Epithelial cell of esophagus (primary cell): ENCODE measurements at places on chromosomes 12 and 14.

- no peak for DNase-seq
Observed at GRCh38 chr14:36700651-36701050, 39.0 kb downstream of the PAX9 start.

DNA sequence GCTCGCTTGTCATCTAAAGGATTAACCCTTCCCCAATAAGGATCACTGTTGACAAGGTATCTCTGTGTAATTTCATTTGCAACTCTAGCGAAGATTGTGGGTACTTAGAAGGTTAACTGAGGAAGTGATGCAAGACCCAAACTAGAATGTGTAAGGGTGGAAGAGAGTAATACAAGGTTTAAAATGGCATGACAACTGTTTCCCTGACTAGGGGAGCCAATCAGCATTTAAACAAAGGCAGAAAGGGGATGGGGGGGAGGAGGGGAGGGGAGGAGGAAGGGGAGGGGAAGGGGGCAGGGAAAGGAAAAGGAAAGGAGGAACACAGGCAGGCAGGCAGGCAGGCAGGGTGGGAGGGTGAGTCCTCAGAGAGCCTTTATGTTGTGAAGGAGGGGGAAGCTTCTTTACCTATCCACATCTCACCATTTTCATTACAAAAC lies 31.1 kb downstream of the NRDE2 start:
- DNase-seq: no peak

DNA sequence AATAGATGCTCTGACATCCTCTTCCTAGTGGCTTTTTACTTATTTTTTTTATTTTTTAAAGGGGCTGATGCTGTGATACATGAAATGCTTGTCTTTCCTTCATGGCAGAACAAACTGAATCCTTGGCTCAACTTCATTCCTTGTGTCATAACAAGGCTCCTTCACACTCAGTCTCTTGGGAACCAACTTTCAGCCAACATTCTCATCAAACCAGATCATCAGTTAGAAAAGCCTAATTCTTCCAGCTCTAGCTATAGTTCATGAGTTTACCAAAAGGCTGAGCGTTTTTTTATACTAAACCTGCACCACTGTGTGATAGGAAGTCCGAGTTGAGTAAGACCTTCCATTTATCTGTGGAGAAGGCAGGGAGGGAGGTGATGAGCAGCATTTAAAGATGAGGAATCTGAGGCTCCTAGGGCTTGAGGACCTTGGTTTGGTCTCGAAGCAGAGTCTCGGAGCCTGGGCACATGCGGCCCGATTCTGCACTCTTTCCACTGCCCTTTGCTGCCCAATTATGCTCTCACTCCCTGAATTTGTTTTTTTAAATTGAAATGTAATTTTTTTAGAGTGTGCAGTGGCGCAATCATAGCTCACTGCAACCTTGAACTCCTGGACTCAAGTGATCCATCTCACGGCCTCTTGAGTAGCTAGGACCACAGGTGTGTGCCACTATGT lies 8.2 kb downstream of the GPRC5D start:
- DNase-seq: no peak

- DNase-seq: no peak
Observed at GRCh38 chr14:38862366-38862765, 240.7 kb downstream of the SEC23A start.

- DNase-seq: no peak
Observed at GRCh38 chr14:69852531-69853321, 26.5 kb upstream of the SMOC1 start.

- peak; percentile 51 for DNase-seq
Observed at GRCh38 chr12:19846574-19846973, 407.3 kb downstream of the AEBP2 start.

- no peak for DNase-seq
Observed at GRCh38 chr12:49648712-49649003, 25.3 kb downstream of the PRPF40B start.

DNA sequence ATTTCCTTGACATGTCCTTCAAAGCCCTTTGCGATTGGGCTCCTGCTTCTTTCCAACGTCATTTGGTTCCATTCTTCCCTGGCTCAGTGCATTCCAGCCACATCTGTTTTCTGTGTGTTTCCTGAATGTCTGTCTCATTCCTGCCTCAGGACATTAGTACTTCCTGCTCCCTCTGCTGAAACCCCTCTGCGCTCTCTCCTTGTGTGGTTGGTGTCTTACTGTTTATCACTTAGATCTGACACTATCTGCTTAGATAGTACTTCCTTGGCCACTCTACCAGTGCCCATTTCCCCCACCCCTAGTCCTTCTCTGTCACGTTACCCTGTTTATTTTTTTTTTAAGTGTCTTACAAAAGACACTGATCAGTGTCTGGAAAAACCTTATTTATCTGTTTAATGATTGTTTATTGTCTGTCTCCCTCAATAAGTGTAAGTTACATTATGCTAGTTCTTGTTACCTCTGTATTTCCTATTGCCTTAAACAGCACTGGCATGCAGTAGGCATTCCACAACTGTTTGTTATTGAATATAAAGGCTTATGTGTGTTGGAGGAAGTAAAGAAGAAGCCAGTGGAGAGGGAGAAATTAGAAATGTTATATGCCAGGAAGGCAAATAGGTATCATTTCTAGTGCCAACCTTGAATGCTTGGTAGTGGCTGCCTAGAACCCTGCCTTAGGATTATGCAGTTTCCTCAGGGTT lies 21.5 kb downstream of the DYRK2 start:
- no peak for DNase-seq

DNA sequence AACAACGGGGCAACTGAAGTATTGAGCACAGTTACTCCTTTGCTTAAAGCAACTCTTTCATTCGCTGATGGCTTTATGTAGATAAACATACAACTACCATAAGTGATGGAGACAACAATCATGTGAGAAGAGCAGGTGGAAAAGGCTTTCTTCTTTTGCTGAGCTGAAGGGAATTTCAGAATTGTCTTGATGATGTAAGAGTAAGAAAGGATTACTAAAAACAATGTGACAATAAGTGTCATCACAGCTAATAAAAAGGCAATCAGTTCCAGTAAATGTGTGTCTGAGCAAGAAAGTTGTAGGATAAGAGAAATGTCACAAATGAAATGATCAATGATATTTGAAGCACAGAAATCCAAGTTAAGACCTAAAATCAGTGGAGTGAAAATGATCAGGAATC lies 647 bp downstream of the OR6C70 start:
- DNase-seq: no peak

GRCh38 chr12:12572659-12573058 lies 10.0 kb upstream of the DUSP16 start:
- no peak for DNase-seq

DNA sequence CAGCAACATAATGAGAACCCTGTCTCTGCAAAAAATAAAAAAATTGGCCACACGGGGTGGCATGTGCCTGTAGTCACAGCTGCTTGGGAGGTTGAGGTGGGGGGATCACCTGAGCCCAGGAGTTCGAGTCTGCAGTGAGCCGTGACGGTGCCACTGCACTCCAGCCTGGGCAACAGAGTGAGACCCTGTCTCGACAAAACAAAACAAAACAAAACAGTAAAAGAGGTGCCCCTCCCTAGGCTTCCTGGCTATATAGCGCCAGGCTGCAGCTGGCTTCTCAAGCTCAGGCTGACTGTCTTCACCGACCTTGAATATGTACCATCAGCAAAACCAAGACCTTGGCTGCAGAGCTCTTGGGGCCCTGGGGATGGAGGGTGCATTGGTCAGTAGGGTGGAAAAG lies 29.4 kb downstream of the TSPAN9 start:
- DNase-seq: no peak

GRCh38 chr12:1319212-1319611 lies 275.2 kb downstream of the FBXL14 start:
- peak; percentile 42 for DNase-seq

- peak; percentile 87 for DNase-seq
Observed at GRCh38 chr12:91627225-91627624, 444.6 kb upstream of the DCN start.

DNA sequence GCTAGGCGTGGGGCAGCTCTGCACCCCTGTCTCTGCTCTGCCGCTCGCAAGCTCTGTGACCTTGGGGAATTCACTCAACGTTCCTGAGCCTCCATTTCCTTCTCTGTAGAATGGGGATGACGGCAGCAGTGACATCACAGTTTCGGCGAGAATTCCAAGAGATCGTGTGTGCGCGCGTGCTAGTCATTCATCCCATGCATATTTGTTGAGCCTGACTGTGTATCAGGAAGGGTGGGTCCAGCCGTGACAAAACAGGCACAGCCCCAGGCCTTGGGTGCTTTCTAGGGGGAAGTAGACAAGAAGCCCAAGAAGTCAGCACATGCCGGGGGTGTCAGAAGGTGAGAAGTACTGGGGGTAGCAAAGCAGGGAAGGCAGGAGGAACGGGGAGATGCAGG lies 145.6 kb upstream of the NCOR2 start:
- DNase-seq: peak; percentile 86

DNA sequence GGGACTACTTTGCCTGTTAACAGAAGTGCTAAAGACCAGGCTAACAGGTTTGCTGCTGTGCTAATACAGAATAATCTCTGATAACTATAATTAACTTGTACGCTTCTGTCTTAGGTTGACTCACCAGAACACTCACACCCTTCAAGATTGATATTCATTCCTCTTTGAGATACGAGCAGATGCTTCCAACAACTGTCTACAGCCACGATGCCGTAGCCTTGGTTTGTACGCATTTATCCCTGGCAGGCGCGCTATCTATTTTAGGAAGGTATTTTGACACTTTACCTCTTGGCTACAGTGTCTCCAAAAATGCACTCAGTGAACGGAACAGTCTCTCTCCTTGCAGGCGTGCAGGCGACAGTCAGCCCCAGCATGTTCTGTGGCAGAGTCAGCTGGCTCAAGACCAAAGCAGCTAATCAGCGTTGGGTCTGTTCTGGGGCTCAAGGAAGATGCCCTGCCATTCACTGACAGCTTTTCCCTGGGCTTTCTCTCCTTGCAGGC lies 146.4 kb upstream of the PRICKLE1 start:
- DNase-seq: peak; percentile 78
